ENCODE measurements at places on chromosomes 6 and 20.

GRCh38 chr20:56949318-56949717, 317.1 kb downstream of the BMP7 start:
- no peak for DNase-seq

DNA sequence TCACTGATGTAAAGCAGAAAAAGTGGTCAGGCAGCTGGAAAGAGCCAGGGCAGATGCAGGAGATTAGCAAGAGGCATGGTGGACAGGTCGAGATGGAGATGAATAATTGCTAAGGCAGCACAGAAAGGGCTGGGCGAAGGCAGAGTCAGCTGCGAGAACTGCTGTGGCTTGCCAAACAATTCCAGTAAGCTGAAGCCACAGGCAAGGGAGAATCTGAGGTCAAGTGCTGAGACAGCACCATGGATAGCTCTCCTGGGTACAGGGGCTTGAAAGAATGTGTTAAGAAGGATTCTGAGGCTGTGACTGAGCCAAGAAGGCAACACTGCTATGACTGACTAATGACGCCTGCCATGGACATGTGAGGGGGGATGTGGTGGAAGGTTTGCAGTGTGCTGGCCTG, 220.8 kb upstream of the FOXA2 start:
- no peak for DNase-seq

- DNase-seq = no peak
These were observed 111.8 kb upstream of the SLC35F1 start for GRCh38 chr6:117795234-117795633.

DNA sequence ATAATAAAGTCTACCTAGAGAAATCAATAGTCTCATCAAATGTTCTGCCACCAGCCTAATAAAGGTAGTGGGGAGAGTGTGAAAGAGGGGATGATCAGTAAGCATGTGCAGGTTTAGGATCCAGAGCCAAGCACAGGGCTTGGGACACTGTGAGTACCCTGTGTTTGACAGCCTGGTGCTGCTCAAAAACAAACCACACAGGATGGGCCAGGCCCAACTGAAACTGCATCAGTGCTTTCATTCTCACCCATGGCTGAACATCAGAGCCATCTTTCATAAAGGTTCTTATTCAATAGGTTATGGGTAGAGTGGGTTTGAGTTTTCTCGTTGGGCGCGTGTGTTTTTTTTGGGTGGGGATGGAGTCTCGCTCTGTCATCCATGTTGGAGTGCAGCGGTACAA, 87.3 kb upstream of the NHSL1 start:
- no peak for DNase-seq

GRCh38 chr6:84764332-84765049, at the start of gene TBX18:
Gene TBX18 (minus strand): TSS chr6:84764598. CDS start chr6:84764181, 417 bp downstream.
- peak; percentile 72 for DNase-seq

GRCh38 chr6:140101818-140102217, 727.4 kb upstream of the CITED2 start:
- DNase-seq = no peak

DNA sequence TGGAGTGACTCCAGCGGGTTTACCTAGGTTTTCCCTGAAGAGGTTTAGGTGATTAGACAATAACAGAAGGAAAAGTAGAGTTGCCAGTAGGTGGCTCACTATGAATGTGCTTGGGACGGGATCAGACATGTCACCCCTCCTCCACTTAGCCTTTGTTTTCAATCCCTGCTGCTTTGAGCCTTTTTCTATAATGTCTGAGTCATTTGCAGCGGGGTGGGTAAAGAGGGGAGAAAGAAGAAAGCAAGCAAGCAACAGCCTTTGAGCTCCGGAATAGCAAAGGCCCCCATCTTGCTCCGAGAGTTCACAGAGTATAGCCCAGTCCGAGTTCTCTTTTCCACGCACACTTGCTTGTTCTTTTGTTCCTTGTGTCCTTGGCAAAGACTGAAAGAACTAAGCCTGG, 129.1 kb downstream of the PACRG start:
- peak; percentile 86 for DNase-seq

DNA sequence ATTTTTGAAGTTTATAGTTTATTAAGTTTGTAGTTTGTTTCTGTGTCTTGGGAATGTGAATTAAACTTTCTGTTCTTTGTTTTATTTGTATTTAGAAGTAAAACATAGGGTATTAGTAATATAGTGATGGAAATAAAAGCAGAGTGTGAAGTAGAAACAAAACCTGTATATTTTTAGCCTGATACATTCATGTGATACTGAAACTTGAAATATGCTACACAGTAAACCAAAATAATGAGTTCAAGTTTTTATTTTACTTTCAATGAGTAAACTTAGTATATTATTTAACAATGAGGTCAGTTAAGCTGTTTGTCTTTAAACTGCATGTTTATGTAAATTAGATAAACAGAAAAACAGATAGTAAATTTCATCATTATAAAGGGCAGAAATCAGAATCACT, 1592.6 kb downstream of the GRIK2 start:
- no peak for DNase-seq

DNA sequence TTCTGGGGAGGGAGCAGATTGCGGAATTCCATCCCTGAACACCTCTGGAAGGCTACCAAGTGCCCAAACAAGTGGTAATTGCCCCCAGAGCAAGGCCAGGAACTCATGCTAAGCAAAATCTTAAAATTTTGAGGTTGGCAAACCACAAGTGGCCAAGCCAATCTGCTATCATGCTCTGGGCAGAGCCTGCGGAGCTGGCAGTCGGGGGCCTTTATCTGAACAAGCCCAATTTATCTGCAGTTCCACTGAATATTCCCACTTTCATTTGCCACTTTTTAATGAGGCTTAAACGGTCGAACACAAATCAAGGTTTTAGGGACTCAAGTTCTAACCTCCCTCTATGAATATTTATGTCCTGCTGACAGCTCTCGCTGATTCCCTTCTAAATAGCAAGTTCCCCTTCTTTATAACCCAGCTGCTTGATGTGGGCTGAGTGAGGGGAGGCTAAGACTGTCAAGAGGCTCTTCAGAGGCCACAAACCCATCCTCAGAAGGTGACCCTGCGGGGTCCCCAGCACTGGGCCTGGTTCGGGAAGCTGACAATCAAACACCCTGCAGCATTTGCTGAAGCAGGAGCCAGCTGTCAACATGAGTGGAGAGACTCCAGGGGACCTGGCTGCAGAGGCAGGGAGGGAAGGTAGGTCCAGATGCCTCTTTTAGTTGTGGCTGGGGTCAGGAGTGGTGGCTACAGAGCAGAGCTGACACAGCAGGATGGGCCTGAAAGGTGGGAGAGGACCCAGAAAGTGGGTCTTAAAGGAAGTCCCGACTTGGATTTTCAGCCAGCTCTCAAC, 11.9 kb downstream of the CCDC167 start:
- DNase-seq = no peak

GRCh38 chr6:30742316-30743098, at the start of gene FLOT1:
Gene FLOT1 (minus strand): TSS chr6:30742687. CDS start chr6:30742189, 498 bp downstream.
- no peak for DNase-seq

- DNase-seq = no peak
These were observed 54.9 kb upstream of the FRMD1 start for GRCh38 chr6:168133687-168134559.

GRCh38 chr6:168607272-168608112, 166.5 kb downstream of the SMOC2 start:
- peak; percentile 51 for DNase-seq

DNA sequence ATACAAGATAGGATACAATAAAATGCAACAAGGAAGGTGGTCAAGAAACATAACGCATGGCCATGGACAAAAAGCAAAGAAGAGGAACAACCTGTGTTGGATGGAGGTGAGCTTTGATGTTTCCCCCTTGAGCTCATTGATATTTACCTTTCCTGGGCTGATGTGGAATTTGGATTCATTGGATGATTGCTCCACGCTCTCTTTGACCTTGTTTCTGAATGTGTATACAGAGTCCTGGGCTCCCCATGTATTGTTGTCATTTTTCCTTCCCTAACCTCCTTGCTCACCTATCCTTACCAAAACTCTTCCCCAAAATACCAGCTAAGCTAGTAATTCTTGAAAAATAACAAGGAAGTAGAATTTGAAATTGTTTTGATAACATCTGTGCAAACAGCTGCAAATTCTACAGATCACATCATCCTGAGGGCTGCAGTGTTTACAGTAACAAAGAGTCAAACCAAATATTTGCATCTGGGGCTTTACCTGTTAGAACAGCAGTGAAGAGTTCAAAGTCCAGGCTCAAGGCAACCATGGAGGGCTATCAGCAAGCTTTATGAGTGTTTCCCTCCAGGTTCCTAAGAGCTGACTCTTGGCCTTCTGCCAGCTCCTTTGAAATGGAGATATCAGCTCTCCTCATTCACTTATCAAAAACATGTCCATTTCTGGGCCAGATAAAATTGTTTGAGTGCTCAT, 214.3 kb upstream of the MARCKS start:
- DNase-seq = no peak

GRCh38 chr20:35006531-35006971, 50.9 kb downstream of the MYH7B start:
- DNase-seq = no peak

DNA sequence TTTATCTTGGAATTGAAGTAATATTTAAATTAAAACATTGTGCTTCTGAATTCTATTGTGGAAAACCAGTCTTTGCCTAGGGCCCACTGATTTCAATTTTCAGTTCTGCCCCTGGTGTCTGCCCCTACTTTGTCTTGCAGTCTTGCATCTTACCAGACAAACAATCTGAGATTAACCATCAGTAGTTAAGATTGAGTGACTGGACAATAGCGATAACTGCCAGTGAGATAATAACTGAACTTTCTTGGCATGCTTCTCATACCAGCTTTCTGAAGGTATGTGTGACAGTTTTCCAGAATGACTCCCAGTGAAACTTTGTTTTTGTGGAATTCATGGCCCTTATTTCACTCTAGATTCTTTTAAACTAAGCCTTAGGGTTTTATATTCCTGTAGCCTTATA, 53.5 kb downstream of the KCNQ5 start:
- no peak for DNase-seq

DNA sequence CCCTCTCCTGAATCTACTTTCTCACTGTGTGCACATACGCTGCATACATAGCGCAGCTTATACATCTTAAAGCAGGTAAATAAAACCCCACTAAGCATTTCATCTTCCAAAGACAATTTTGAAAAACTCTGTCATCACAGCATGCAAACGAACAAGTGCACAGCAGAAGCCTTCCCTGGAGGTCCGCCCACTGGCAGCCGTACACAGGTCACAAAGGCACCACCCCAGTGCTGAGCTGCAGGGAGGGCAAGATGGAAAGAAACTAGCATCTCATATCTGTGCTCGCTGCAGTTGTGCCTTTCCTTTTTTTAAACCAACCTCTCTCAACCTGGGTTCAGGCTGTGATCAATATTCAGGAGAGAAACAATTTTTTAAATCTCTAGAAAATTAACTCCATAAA, 73.3 kb downstream of the HUS1B start:
- no peak for DNase-seq

GRCh38 chr6:53151676-53152075, 3.0 kb upstream of the GCM1 start:
- DNase-seq = no peak

DNA sequence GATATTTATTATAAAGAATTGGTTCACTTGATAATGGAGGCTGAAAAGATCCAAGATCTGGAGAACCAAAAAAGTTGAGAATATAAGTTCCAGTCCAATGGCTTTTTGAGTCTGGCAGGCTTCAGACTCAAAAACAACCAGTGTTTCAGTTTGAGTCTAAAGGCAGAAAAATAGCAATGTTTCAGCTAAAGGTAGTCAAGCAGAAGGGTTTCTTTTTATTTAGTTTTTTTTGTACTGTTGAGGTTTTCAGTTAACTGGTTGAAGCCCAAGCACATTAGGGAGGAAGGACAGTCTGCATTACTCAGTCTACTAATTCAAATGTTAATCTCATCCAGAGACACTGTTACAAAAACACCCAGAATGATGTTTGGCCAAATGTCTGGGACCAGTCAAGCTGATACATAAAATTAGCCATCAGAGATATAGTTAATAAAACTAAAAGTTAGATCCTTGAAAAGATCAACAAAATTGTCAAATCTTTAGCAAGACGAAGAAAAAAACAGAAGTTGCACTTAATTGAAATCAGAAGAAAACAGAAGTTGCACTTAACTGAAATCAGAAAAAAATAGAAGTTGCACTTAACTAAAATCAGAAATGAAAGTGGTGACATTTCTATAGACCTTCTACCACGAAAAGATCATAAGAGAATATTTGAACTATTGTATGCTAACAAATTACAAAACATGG, 980.3 kb upstream of the FLRT3 start:
- no peak for DNase-seq

- no peak for DNase-seq
These were observed 174.7 kb upstream of the ZNF217 start for GRCh38 chr20:53768329-53768728.

DNA sequence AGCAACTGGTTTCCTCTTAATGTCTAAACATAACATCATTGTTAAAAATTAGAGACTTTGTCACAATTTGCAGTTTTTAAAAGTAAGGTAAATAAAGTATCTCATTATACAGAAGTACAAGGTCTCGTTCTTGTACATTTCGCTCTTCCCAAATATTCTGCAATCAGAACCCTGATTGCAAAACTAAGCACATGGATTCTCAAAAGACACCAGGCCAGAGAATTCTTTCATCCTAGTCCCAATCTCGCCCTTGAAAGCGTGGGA, 355 bp upstream of the AKAP7 start:
- no peak for DNase-seq

DNA sequence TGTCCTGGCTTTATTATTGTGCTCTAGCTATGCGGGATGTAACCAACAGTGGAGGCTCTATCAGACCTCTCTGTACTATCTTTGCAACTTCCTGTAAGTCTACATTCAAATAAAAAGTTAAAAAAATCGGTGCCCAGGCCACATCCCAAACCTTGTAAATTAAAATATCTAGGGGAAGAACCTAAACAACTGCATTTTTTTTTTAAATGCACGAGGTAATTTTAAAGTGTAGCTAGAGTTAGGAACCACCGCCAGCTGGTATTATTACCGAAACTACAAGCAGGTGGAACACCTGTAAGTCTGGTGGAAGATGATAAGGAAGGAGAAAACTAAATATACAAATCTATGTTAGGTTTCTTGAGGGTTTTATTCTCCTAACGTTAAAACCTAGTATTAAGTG, 34.5 kb upstream of the ID4 start:
- no peak for DNase-seq

- DNase-seq = no peak
These were observed 9.1 kb downstream of the ATP9A start for GRCh38 chr20:51758978-51759544.

DNA sequence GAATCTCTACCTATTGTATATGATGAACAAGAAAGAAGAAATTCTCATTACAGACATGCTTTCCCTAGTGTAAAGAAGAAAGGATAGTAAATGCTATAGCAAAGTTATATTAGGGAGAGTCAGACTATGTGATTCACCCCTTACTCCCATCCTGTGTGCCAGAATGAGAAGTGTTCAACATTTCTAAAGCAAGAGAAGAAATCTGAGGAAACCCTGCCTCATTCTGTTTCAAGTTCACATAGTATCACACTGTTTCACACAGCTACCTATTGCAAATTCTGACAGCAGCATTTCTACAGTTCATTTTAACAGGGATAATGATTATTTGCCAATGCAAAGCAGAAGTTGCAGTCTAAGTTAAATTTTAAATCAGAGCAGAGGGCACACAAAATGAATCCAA, 267.2 kb upstream of the TCF21 start:
- no peak for DNase-seq
